ENCODE measurements at places on chromosomes 3 and 15.

DNA sequence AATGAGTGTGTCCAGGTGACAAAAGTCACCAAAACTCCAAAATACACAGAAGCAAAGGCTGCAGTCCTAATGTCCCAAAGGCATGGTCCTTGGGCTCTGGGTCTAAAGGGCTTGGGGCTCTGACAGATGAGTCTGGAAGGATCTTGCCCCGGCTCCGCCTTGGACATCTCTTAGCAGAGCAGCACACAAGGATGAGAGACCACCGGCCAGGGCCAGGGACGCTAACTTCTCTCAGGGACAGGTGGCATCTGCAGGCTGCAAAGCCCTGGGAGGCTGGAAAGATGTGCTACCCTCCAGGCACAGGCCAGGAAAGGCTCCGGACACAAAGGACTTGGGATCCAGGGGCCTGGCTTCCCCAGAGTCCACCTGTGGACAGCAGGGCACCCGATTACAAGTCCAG, 14.1 kb upstream of the SHISA5 start:
- no peak for DNase-seq

DNA sequence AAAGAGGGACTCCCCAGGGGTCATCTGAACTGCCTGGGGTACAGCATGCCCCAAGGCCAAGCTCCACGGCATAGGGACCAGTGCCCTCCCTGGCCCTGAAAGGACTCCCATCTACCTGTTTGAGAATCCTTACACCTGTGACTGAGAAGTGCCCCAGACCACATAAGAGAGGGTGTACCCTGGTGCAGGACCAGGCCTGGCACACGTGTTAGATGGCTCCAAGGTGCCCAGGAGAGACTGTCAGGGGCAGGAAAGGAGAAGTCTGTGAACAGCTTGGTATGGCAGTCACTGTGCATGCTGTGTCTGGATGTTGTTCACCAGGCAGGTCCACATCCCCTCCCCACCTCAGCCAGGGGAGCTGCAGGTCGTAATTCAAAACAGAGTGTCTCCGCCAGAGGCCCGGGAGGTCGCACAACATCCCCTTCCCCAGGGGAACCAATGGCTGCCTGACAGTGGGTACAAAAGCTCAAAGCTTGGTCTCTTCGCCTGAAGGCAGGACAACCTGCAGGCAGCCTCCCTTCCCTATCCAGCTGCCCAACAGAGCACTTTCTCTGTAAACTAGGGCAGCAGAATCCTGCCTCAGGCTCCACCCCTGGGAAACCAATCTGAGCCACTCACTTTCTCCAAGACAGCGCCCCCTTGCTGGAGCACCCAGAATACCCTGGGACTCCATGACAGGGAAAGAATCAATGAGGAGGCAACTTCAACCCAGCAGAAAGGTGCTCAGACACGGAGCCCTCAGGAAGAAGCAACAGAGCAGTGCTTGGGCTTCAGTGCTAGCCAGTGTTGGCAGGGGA, 3.9 kb downstream of the NUP210 start:
- DNase-seq, result no peak

- DNase-seq, result no peak
Measured at GRCh38 chr3:126431103-126431534, 36.4 kb downstream of the CFAP100 start.

GRCh38 chr3:48030188-48030587, 14.0 kb upstream of the MAP4 start:
- no peak for DNase-seq

DNA sequence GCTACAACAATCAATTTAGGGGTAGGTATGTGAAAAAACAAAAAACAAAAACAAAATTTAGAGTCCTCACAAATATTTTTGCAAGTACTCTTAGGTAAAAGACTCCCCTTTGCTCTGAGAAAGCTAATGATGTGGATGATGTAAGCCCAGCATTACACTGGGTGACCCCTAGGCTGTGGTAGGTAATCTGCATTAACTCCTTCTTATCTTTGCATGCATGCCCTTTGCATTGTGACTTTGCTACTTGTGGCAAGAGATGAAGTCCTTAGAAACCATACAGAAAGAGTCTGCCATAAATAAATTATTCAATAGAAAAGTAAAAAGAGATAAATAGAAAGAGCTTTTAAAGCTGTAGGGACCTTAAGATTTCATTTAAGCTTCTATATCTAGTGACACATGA, 159.7 kb upstream of the MBNL1 start:
- no peak for DNase-seq

DNA sequence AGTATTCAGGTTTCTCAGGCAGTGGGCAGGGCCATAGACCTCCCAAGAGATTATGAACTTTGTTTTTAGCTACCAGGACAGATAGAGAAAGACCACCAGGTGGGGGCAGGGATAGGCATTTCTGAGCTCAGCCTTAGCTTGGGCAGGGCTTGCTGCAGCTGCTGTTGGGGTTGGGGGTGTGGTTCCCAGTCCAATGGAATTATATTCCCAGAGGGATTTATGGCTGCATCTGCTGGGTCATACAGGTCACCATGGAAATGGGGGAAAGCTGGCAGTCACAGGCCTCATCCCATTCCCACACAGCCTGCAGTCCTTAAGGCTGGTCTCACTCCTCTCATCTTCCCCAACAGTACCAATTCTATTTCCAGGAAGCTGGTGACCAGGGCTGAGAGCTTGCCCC, 144.6 kb upstream of the ZPLD1 start:
- DNase-seq, result no peak

DNA sequence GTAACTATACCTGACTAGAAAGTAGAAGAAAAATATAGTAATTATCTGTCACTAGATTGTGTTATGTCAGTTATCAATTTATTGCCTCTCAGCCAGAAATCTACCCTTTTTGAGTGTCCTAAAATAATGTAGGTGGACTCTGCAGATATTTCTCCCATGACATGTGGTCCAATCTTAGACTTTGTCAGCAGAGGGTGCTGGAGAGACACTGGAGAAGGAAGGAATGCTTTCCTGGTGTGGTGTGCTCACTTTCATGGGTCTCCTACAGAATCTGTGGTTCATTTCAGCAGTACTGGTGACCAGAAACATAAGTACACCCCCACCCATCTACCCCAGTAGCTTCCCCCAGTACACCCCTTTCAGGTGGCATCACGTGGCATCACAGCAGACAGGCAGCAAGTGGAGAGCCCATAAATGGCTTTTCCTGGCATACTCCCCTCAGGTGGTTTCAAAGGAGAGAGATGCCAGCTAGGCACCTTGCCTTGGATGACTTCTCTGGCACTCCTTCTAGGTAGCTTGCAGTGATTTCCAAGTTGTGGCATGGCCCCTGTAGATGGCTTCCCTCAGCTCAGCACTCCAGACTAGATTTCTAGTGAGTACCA, 114.7 kb downstream of the GADL1 start:
- DNase-seq, result no peak

DNA sequence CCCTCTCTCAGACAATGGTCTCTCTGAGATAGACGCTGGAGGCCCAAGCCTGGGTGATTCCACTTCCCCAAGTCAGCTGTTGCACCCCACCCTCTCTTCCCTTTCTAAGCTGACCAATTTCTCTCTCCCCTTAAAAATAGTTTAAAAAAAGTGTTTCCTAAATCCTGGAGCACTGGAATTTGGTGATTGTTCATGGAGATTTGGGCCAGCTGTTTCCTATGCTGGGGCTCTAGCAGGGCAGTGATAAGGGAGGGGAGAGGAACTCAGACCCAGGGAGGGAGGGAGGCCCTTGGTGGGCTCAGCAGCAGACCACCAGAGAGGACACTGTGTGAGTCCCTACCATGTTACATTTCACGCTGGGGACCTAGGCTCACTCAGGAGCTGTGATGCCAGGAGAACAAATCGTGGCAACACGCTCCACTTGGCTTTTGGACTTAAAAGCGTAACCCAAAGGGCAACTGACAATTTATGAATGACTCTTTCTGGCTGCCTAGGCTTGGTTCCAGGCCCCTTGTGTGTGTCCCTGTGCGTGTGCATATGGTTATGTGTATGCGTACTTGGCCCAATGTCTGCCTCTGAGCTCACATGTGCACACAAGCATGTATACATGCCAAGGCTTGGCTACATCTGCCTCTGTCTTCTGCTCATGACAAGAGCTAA, 59.8 kb upstream of the INSYN1 start:
- no peak for DNase-seq
